ENCODE measurements at places on chromosomes 2 and 18. TPM values are rescaled to one million over a fixed set of nuclear protein-coding genes. Genes with fewer than 3 reads are reported as not detected.

DNA sequence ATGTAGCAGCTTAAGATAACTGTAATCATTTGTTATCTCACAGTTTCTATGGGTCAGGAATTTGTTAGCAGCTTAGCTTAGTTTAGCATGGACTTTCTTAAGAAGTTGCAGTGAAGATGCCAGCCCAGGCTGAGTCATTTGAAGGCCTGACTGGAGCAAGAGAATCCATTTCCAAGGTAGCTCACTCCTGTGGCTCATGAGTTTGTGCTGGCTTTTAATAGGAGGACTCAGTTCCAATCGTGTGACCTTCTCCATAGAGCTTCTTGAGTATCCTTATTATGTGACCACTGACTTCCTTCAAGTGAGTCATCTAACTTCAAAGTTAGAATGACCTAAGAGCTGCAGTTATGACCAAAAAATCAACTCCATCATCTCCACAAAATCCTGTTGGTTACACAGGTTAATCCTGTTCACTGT lies 1.4 kb downstream of the GPATCH11 start:
- no peak for DNase-seq

- DNase-seq: no peak
These were observed 630 bp downstream of the PPM1G start for GRCh38 chr2:27408601-27409320.

GRCh38 chr2:164697688-164698461 lies 76.6 kb upstream of the GRB14 start:
- DNase-seq: no peak

DNA sequence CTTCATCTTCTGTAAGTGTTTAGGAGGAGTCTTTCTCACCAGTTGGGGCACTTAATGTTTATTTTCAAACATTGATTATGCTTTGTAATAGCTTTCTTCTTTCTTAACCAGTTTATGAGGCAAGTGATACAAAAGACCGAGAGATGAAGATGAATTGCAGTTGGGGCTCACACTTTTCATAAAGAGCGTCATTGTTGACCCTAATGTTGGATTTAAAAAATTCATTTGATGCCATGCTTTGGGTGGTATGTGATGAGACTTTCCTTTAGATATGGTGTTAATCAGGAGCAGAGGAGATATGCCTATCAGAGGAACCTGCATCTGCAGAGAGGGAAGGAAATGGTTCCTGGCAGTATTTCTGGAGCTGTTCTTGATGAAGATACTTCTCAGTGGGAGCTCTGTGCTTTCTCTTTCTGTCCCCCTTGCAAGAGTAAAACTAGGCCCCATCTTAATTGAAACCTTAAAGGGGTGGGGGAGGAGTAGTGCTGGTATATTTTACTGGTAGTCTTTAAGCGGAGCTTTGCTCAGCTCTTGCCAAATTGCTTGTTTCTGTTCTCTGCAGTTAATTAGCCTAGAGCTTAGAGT lies 2.3 kb downstream of the EML4 start:
- no peak for DNase-seq

- DNase-seq: no peak
These were observed 339.2 kb upstream of the HNRNPA3 start for GRCh38 chr2:176873403-176873802.

GRCh38 chr18:67331857-67332256 lies 184.7 kb downstream of the DSEL start:
- no peak for DNase-seq

DNA sequence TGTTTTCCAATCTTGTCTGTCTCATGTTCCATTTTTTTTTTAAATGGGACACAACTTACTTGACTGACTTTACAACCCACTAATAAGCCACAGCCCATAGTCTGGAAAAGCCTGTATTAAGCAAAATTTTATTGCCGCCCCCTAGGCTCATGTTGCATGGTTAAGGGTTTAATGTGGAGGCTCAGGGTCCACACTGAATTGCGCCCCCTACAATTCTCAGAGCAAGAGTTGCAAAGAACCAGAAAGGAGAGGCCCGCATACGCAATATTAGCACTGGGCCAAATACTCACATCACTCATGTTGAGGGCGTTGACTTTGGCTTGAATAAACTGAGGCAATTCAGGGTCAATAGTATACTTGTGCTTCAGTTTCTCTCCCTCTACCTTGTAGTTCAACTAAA lies 65.5 kb downstream of the NEB start:
- no peak for DNase-seq

DNA sequence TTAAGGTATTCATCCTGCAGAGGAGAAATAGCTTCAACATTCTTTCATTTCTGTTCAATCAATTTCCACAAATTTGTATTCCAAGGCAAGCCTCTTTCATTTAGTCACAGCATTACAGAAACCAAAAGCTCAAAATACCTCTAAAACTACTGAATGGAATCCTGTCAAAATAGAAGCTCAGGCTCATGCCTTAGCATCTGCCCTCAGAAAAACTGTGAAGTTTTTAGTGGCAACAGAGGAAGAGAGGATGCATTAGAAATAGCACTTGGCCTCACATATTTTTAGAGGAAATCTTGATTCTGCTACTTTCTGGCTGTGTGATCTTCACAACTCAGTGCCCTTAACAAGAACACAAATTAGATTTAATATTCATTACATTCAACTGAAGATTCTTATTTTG lies 69.1 kb upstream of the GALNT13 start:
- no peak for DNase-seq

- peak; percentile 32 for DNase-seq
These were observed 115.7 kb downstream of the ZNF385B start for GRCh38 chr2:179745635-179746256.

GRCh38 chr2:242085941-242086621 lies 216.6 kb downstream of the RTP5 start:
- DNase-seq: peak; percentile 70

DNA sequence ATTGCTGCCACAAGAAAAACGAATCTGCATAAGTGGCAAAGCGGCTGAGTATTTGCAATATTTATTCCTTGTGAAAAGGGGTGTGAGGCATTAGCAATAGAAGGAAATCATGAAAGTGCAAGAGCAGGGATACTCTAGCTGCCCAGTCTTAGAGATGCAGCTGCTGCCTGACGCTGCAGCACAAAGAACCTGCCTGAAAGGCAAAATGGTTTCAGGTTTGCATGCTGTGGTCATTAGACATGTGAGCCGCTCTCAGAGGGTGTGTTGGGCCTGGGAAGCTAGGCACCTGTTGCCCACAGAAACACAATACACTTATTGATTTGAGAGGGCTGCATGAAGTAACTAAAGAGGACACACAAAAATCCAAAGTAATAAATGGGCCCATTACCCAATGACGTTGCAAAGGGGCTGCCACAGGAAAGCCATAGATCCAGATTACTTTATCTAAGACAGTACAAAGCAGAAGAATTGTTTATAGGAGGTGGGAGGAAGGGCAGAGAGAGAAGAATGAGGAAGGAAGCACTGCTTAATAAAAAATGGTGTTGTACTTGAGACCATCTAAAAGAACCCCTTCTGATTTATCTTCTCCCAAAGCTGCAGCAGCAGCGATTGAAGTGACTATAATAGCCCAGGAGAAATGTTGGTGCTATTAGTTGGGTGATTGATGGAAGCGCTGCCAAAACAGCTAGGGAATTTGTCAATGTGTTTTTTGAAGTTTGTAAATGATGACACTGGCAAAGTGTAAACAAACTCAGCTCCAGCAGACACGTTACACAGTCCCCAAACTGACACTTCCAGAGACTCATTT lies 492.4 kb upstream of the ACVR2A start:
- DNase-seq: no peak

DNA sequence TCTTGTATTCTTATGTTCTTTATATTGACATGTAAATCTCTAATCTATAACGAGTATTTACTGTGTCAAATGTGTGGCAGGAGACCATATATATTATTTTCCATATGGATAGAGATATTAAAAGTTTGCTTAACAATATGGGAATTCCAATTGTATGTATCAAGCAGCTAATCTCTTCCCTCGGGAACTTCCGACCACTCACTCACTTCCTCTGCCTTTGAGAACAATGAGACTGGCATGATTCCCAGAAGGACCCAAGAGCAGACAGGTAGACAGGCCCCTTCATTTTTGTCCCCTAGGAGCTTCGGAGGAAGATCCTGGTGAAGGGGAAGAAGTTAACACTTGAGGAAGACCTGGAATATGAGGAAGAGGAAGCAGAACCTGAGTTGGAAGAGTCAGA lies 24.1 kb downstream of the PLCD4 start:
- no peak for DNase-seq

CPLX4 gene
- not detected for total RNA-seq

BOLL gene
- not detected for total RNA-seq

All from Right ventricle myocardium superior (tissue), 1 donor.